ENCODE measurements at places on chromosomes 1 and 21. TPM values are rescaled to one million over a fixed set of nuclear protein-coding genes. Genes with fewer than 3 reads are reported as not detected.

GRCh38 chr1:200211157-200211556 is 183.6 kb downstream of the NR5A2 start:
- H3K4me3 ChIP-seq, result no peak overlapping the region
- H3K4me1 ChIP-seq, result no peaks in the 10 kb centered on the region
- H3K36me3 ChIP-seq, result no peaks in the 10 kb centered on the region
- no peak overlapping the region for H3K27ac ChIP-seq
- DNase-seq, result no peak

DNA sequence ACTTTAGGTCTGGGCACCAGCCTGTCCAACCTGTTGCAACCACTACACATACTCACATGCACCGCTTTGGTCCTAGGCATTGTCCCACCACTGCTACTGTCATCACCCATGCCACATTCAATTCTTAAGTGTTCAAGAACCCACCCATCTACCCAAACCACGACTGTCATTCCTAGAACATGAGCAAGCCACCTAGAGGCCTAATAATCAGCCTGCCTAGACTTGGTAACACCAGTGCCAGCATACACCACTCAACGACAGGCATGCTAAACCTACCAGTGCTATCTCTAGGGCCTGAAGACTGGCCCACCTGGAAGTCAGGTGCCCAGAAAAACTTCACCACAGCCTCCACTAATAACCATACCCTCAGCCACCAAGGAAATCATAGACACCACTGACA is 532.8 kb upstream of the DEPDC1 start:
- no peaks in the 10 kb centered on the region for H3K36me3 ChIP-seq
- no peaks in the 10 kb centered on the region for H3K4me1 ChIP-seq
- no peak overlapping the region for H3K27ac ChIP-seq
- DNase-seq, result no peak

DNA sequence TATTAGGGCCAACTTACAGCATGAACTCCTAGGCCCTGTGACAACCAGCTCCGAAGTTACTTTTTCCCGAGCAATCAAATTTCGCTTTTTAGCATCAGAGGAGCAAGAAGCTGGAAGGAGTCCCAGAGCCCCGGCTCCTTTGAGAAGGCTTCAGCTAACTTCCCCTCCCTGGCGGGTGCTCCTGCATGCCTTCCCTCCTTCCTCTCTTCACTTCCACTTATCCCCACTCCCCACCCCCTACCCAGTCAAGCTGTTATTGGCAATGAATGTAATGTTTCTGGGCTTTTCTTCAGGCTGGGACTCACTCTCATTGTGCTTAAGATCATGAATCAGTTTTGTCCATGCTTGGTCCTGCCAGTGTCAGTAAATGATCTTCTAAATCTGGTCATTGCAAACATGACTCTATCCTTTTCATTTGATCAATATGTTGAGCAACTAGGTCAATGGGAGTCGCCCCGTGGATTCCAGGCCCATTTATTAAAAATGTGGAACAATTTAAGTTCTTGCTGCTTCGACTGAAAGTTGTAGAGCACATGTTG is 94.5 kb upstream of the TSPAN2 start:
- no peaks in the 10 kb centered on the region for H3K36me3 ChIP-seq
- H3K4me3 ChIP-seq, result no peak overlapping the region
- no peak overlapping the region for H3K27ac ChIP-seq

DNA sequence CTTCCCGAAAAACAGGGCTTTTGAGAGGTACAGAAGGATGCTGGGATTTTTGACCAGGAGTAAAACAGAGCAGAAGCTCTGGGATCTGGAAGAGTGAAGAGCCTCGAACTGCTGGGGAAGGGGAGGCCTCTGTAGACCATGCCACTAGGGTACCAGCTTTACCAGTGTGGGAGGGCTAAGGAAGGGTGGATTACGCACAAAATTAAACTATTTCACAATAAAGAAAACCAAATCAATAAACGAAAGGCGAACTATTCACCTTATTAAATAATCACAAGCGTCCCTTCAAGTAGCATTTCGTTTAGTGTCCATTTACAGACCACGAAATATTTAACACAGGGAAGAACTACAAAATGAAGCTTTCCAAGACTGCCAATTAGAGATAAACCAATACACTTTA is 723 bp downstream of the CZIB start:
- H3K27me3 ChIP-seq, result no peaks in the 10 kb centered on the region
- DNase-seq, result no peak
- H3K36me3 ChIP-seq, result peaks cover 39% of the 10 kb centered on the region
- H3K27ac ChIP-seq, result peak overlapping the region; percentile 99
- H3K4me3 ChIP-seq, result peak overlapping the region; percentile 80

DNA sequence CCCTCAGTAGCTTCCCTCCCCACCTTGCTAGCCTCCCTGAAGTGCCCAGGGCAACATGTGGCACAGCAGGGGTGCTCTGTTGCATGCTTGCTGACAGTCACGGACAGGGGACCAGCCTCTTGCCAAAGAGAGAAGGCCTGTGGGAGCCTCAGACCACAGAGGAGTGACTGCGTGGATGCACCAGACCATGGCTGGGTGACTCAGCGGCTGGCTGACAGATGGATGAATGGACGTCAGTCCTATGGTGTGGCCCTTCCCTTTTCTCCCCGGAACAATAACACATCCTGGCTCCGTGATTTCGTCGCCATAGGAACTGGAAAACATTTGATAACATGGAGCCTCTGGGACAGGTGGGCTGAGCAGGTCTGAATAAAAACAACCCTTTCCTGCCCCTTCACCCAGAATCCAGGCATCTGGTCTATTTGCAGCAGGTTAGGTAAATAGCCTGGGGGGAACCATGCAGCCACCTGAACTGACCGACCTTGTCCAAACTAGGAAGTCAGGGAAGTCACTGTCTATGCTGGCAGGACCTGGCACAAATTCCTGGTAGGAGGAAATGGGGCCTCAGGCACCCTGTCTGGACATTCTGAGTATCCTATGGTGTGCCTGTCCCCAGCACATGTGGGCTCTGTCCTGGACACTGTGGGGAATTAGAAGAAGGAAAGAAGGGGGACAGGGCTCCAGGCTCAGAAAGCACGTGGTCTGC is 53.3 kb downstream of the NENF start:
- no peaks in the 10 kb centered on the region for H3K36me3 ChIP-seq
- H3K4me3 ChIP-seq, result no peak overlapping the region
- H3K4me1 ChIP-seq, result no peaks in the 10 kb centered on the region
- no peaks in the 10 kb centered on the region for H3K27me3 ChIP-seq
- DNase-seq, result no peak

GRCh38 chr1:58895559-58896145 is 111.8 kb upstream of the JUN start:
- no peak for DNase-seq
- no peak overlapping the region for H3K4me3 ChIP-seq
- no peaks in the 10 kb centered on the region for H3K4me1 ChIP-seq
- no peak overlapping the region for H3K27ac ChIP-seq
- H3K27me3 ChIP-seq, result no peaks in the 10 kb centered on the region

GRCh38 chr1:221620437-221621384 is 121.2 kb downstream of the DUSP10 start:
- H3K4me3 ChIP-seq, result no peak overlapping the region
- DNase-seq, result no peak
- no peaks in the 10 kb centered on the region for H3K27me3 ChIP-seq
- H3K27ac ChIP-seq, result no peak overlapping the region
- H3K4me1 ChIP-seq, result no peaks in the 10 kb centered on the region
- H3K36me3 ChIP-seq, result no peaks in the 10 kb centered on the region

DNA sequence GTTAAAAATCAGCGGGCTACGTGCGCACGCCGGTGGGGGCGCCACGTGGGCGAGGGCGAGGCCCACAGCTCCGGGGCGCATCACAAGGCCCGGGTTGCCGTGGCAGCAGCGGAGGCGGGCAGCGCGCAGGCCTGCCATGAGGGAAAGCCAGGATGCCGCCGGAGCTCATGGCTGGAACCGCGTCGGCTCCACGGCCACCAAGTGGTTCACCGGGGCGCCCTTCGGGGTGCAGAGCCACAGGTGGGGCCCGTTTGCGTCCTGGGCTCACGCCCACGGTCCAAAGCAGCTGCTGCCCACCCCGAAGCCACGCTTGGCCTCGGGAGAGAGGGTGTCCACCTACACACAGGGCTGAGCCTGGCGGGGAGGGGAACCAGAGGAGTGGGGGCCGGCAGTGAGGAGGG is 4.9 kb upstream of the TTC22 start:
- H3K4me1 ChIP-seq, result peaks cover 28% of the 10 kb centered on the region
- no peak for DNase-seq
- no peak overlapping the region for H3K27ac ChIP-seq
- no peaks in the 10 kb centered on the region for H3K27me3 ChIP-seq
- peaks cover 3% of the 10 kb centered on the region for H3K36me3 ChIP-seq

GRCh38 chr1:61171974-61172373 is 89.6 kb downstream of the NFIA start:
- no peaks in the 10 kb centered on the region for H3K4me1 ChIP-seq
- no peak overlapping the region for H3K27ac ChIP-seq
- H3K27me3 ChIP-seq, result no peaks in the 10 kb centered on the region

GRCh38 chr1:29802181-29803068 is 566.1 kb downstream of the PTPRU start:
- no peaks in the 10 kb centered on the region for H3K36me3 ChIP-seq
- no peak for DNase-seq
- no peak overlapping the region for H3K4me3 ChIP-seq
- H3K27me3 ChIP-seq, result no peaks in the 10 kb centered on the region

GRCh38 chr1:2344121-2344681 is 47.2 kb downstream of the MORN1 start:
- H3K36me3 ChIP-seq, result no peaks in the 10 kb centered on the region
- no peak for DNase-seq
- H3K27ac ChIP-seq, result no peak overlapping the region

GRCh38 chr1:156498432-156499193 is 2.0 kb downstream of the MEF2D start:
- no peak for DNase-seq
- H3K36me3 ChIP-seq, result no peaks in the 10 kb centered on the region
- no peaks in the 10 kb centered on the region for H3K27me3 ChIP-seq
- H3K4me1 ChIP-seq, result peaks cover 74% of the 10 kb centered on the region
- peak overlapping the region; percentile 99 for H3K27ac ChIP-seq

HPCA gene
- polyA plus RNA-seq, result not detected

GALE gene
- 8.5 TPM for polyA plus RNA-seq

PGLYRP4 gene
- polyA plus RNA-seq, result not detected

GPATCH4 gene
- polyA plus RNA-seq, result 59.1 TPM

PTGFR gene
- polyA plus RNA-seq, result not detected

KRTAP12-2 gene
- not detected for polyA plus RNA-seq

AMY1B gene
- not detected for polyA plus RNA-seq

ST6GALNAC5 gene
- not detected for polyA plus RNA-seq

MRPS15 gene
- 86.5 TPM for polyA plus RNA-seq

CHIT1 gene
- polyA plus RNA-seq, result not detected

CYP4A11 gene
- not detected for polyA plus RNA-seq

CFAP45 gene
- polyA plus RNA-seq, result 0.17 TPM

RBBP4 gene
- polyA plus RNA-seq, result 246 TPM

Measured in naive thymus-derived CD4-positive, alpha-beta T cell (primary cell).